ENCODE measurements at places on chromosomes 2 and 18. TPM values are rescaled to one million over a fixed set of nuclear protein-coding genes. Genes with fewer than 3 reads are reported as not detected.

The CCDC141 gene
- not detected for total RNA-seq

The CYBRD1 gene
- total RNA-seq: 35.6 TPM

The DSG4 gene
- not detected for total RNA-seq

The UGT1A4 gene
- total RNA-seq: 0.05 TPM

The CD207 gene
- total RNA-seq: not detected

The BABAM2 gene
- total RNA-seq: 46.6 TPM

The CNTNAP5 gene
- not detected for total RNA-seq

The SIX3 gene
- 0.32 TPM for total RNA-seq

The PROKR1 gene
- not detected for total RNA-seq
